ENCODE measurements at places on chromosomes 4 and X.

DNA sequence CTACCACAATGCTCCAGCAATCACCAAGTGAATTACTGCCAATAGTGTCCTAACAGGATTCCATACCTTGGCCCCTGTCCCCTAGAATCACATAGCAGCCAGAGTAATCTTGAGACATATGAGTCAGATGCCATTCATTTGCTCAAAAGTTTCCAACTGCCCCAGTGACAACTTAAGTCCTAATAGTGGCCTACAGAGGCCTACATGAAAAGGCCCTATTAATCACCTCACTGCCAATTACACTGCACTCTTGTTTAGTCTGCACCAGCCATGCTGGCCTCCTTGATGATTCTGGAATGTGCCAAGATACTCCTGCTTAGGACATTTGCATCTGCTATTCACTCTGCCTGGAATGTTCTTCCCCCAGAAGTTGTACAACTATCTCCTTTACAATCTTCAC lies 130.7 kb downstream of the NR3C2 start:
- no peak for DNase-seq

GRCh38 chr4:163878336-163879121 lies 384.0 kb downstream of the TMA16 start:
- no peak for DNase-seq

- DNase-seq: no peak
Measured at GRCh38 chr4:139027776-139028175, 12.2 kb downstream of the NOCT start.

DNA sequence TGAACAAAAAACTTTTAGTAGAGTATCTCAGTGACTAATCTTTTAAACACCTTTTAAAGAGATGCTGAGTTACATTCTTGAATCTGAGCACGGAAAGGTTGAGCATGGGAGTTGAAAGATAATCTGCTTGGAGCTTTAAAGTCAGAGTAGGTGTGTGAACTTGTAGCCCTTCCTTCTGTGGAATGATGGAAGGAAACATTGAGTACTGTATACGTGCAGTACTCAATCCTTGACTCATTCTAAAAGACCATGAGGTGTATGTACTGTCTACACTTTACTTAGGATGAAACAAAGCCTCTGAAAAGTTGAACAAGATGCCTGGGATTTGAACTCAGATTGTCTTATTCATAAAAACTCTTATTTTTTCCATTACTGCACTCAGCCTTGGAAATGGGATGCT lies 3.4 kb downstream of the ENOPH1 start:
- no peak for DNase-seq

- DNase-seq: peak; percentile 47
Measured at GRCh38 chrX:50812995-50813842, 775 bp downstream of the SHROOM4 start.

DNA sequence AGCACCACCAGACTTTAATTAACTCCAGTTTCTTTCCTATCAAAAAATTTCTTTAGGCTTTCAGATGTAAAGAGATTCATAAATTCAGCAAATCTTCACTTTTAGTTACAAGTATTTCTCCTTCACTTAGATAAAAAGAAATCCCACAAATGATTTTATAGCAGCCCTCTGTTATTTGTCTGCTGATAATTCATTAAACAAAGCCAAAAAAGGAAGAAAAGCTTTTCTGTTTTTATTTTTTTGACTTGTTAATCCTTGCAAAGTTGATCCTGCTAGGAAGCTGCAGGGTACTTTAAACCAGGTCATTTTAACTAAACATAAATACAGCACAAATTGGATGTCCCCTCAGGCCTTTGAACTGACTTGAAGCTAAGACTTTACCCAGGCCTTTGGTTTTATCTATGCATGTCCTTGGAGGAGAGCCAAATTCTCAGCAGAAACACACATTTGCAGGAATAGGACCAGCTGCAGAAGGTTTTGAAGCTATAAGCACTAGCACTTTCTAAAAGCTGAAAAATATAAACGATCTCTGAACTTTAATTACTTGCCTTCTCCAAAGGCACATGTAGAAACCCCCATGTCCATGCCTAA lies 57.5 kb downstream of the PCDH18 start:
- DNase-seq: no peak

DNA sequence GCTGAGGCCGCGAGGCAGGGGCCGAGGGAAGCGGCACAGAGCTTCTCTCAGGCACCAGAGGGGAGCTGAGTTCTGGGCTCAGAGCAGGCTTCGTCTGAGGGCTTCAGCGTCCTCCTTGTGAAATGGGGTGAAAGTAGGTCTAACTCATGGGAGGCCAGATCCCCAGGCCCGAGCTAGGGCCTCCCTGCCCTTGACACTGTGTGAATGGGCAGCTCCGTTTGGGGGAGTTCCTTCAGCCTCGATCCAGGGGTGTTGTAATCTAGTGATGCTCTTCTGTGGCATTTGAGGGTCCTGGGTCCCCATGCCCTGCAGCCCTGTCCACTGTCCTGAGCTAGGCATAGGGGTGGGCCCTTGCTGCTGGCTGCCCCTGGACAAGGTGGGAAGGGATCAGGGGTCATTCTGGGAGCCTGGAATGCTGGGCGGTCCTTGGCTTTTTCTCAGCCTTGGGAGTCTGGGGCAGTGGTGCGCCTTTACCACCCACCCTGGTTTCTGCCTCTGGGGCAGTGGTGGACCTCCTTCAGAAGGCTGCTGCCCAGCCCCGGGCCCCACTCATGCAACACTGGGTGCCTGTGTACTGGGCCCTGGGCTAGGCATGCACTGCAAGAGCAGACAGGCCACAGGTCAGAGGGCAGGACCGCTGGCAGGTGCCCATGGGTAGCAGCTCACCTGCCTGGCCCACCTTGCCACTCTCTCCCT lies 4.1 kb downstream of the SH3BP2 start:
- no peak for DNase-seq

- DNase-seq: peak; percentile 47
Measured at GRCh38 chr4:38177641-38178391, 217.6 kb downstream of the PTTG2 start.

GRCh38 chrX:107102980-107103379 lies 15.6 kb downstream of the RBM41 start:
- no peak for DNase-seq

GRCh38 chr4:106898621-106899230 lies 137.4 kb downstream of the DKK2 start:
- peak; percentile 58 for DNase-seq

- DNase-seq: no peak
Measured at GRCh38 chr4:82648356-82648755, 86.6 kb upstream of the TMEM150C start.

- no peak for DNase-seq
Measured at GRCh38 chr4:155597933-155598451, 68.7 kb upstream of the GUCY1A1 start.

- peak; percentile 43 for DNase-seq
Measured at GRCh38 chr4:155972098-155972497, 18.4 kb upstream of the CTSO start.

DNA sequence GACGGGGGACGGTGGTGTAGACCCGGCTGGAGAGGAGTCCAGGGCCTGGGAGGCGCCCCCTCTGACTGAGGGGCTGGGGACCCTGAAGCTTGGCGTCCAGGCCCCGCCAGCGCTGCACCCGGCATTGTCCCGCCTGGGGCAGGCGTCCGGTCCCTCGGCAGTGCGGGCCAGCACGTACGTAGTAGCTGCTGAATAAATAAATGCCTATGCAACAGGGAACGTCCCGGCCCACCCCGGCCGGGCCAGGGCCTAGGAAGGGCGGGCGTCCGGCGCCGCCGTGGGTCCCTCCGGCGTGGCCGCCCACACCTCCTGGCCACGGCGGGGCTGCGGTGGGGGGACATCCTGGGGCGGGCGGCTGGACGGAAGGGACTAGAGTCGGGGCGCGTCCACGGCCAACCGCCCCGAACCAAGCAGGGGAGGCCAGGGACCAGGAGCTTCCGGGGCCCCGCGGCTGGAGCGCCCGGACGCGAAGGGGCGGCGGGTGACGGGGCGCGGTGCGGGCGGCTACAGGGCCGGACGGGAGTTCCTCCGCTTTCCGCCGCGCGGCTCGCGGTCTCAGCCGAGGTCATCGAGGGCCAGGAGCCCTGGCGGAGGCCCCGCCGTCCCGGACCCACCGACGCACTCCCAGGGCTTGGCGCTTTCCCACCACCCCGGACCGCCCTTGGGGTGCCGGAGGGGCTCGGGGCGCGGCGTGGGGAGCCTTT lies 886 bp upstream of the WWC2 start:
- peak; percentile 35 for DNase-seq

DNA sequence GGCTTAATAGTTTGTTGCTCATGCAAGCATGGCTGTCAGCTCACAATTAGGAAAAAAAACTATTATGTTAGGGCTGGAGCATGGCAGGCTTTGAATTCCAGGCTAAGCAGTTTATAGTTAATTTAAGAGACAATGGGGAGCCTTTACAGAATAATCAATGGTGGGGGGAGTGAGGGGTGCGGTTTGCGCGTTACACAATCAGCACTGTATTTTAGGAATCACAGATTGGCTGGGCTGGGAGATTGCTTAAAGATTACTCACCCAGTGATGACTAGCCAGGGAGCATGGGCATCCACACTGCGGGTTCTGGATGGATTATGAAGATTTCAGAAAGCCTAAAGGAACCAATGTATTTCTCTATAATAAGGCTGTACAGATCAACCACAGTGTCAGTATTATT lies 186.6 kb downstream of the SOX3 start:
- no peak for DNase-seq

DNA sequence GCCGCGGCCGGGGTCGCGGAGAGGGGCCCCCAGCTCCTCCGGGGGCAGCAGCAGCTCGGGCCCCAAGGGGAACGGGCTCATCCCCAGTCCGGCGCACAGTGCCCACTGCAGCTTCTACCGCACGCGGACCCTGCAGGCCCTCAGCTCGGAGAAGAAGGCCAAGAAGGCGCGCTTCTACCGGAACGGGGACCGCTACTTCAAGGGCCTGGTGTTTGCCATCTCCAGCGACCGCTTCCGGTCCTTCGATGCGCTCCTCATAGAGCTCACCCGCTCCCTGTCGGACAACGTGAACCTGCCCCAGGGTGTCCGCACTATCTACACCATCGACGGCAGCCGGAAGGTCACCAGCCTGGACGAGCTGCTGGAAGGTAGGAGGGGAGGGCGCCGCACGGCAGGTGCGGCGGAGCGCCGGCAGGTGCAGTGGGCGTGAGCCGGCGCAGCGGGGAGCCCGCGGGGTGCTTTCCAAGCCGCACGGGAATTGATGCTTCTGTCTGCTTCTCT lies 886 bp downstream of the DCLK2 start:
- peak; percentile 36 for DNase-seq

DNA sequence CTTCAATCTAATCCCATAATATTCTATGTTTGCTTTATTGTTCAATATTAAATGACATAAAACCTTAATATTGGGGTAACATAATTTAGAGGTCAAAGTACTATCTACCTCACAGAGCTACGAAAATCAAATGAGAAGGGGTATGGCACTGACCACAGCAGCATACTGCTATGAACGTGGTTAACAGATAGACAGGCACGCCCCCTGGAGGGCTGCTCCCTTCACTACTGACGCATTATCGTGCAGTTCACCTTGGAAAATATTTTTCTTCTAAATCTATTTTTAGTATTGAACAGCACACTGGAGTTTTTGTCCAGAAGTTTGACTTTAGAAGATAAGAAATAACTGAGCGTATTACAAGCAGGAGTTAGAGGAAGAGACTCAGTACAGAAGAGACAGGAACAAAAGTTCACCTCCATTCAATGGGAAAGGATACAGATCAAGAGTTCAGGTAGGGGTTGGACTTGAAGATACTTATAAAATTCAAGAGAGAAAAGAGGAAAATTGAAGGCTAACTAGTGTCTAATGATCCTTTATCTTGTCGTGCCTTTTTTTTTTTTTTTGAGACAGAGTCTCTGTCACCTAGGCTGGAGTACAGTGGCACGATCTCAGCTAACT lies 22.7 kb downstream of the MAP9 start:
- DNase-seq: peak; percentile 47
